ENCODE measurements at places on chromosomes 4 and X. TPM values are rescaled to one million over a fixed set of nuclear protein-coding genes. Genes with fewer than 3 reads are reported as not detected.

Gene MND1
- total RNA-seq = 0.83 TPM

Gene GBA3
- 0.27 TPM for total RNA-seq

Gene MSX1
- 0.67 TPM for total RNA-seq

Gene DMD
- 73.2 TPM for total RNA-seq

Gene DCAF8L2
- not detected for total RNA-seq

Gene EPHA5
- total RNA-seq = not detected

Gene RAB41
- not detected for total RNA-seq

Gene LRRC66
- 0.40 TPM for total RNA-seq

Gene AMTN
- total RNA-seq = not detected

Gene TMEM47
- 28.0 TPM for total RNA-seq

Gene NDP
- total RNA-seq = 0.17 TPM

Gene UFSP2
- total RNA-seq = 24.7 TPM

Gene NAP1L2
- 3.0 TPM for total RNA-seq

Gene SULT1B1
- under 0.01 TPM for total RNA-seq

Gene DCAF8L1
- total RNA-seq = not detected

Gene GRPR
- total RNA-seq = 0.17 TPM

Gene ALPK1
- 24.3 TPM for total RNA-seq

Gene MMRN1
- under 0.01 TPM for total RNA-seq

Gene PNMA3
- 0.17 TPM for total RNA-seq

Gene DCAF4L1
- total RNA-seq = 0.17 TPM

Gene TMEM255A
- total RNA-seq = 0.40 TPM

Gene HERC5
- total RNA-seq = 1.1 TPM

Gene AMBN
- total RNA-seq = not detected

Gene MAGEA1
- not detected for total RNA-seq

Gene CCDC160
- not detected for total RNA-seq

Gene ADGRL3
- total RNA-seq = 2.8 TPM

Gene USP51
- total RNA-seq = 2.3 TPM

Gene ADAMTS3
- total RNA-seq = 0.24 TPM

Gene PNMA5
- not detected for total RNA-seq

Gene RBMX2
- total RNA-seq = 27.5 TPM

Gene PCDH18
- 1.2 TPM for total RNA-seq

Gene MAGIX
- 1.5 TPM for total RNA-seq

Gene AFAP1
- total RNA-seq = 36.0 TPM

Gene MGAT4D
- total RNA-seq = not detected

Gene TBC1D8B
- 7.3 TPM for total RNA-seq

Gene L1CAM
- total RNA-seq = 46.2 TPM

Gene BTK
- total RNA-seq = under 0.01 TPM

Gene THOC2
- 59.5 TPM for total RNA-seq

Gene FRG1
- 49.1 TPM for total RNA-seq

Gene HELQ
- 15.5 TPM for total RNA-seq

Gene MAGEA8
- total RNA-seq = not detected

Gene ESX1
- total RNA-seq = not detected

Gene MAGEB10
- total RNA-seq = not detected

Gene SSX2B
- not detected for total RNA-seq

Gene CT45A2
- total RNA-seq = not detected

Gene FGG
- total RNA-seq = not detected

Gene HOPX
- not detected for total RNA-seq

Gene PPEF2
- not detected for total RNA-seq

Gene RPS6KA3
- 37.0 TPM for total RNA-seq

Gene PSAPL1
- total RNA-seq = under 0.01 TPM

Gene CT45A1
- total RNA-seq = not detected

Gene CCKAR
- not detected for total RNA-seq

Gene TGIF2LX
- total RNA-seq = not detected

Gene SUPT20HL1
- total RNA-seq = not detected

Gene NRK
- total RNA-seq = not detected

Gene NEUROG2
- not detected for total RNA-seq

Gene FAM50A
- 15.8 TPM for total RNA-seq

Gene IL15
- 3.2 TPM for total RNA-seq
